ENCODE measurements at places on chromosomes 3 and 15.

DNA sequence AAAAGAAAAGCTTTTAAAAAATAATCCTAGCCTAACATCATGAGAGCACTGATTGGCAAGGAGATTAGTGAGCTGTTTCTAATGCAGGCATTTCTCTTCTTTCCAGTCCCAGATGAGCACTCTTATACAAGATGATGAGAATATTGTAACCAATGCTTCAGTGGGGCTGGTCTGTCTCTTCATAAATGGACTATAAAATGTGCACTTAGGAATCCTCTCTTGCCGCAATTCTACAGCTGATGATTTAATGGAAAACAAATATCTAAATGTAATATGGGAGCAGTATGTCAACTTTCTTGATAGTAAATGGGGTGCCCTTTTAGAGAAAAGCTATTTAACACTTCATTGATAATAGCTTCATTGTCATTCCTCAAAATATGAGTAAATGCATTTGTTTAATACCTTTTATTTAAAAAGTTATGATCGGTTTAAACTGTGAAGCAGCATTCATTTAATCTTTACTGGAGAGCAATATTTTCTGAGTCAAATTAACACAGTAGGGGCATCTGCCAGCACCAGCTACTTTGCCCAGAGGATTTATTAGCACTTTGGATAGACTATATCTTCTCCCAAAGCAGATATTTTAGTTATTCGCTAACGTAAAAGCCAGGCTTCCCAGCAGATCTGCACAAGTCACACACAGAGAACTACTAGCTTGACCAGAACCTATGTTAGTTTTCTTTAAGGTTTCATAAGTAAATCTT is 985.9 kb downstream of the DIPK2A start:
- no peak for DNase-seq

DNA sequence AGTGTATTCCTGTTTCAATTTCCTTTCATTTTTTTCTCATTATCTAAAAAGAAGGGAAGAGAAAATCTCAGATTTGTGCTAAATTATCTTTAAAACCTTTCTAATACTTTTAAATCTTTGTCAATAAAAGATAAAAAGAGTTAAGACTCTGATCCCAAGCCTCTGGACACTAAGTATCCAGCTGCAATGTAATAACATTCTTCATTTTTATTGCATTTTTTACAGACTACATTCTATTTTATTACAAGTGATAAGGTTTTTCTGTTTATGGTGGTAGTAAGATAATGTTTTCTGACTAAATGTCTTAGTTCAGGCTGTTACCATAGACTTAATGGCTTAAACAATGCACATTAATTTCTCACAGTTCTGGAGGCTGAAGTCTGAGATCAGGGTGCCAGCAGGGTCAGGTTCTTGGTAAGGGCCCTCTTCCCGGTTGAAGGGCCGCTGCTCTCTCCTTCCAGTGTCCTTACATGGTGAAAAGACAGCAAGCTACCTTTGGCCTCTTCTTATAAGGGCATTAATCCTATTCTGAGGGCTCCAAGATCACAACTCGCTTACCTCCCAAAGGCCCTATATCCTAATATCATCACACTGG is 19.7 kb downstream of the KCNAB1 start:
- no peak for DNase-seq

- DNase-seq: no peak
These were observed 70.5 kb upstream of the BOC start for GRCh38 chr3:113140876-113141275.

DNA sequence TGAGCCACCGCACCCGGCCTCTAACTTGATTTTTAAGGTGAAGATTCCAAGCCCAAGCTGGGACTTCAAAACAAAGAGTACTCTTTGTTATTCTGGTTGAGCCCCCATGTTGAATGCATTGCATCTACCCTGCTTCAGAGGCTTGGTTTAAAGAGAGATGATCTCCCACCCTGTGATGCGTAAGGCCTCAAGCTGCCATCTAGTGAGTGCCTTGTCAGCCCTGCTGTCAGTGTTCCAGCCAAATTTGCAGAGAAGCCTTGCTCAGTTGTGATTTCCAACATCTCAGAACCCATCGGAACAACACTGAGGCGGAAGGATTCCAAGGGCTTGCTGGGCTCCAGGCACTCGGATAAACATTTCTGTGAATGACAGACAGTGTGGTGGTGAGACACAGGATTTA is 210.7 kb upstream of the RGMA start:
- DNase-seq: no peak

DNA sequence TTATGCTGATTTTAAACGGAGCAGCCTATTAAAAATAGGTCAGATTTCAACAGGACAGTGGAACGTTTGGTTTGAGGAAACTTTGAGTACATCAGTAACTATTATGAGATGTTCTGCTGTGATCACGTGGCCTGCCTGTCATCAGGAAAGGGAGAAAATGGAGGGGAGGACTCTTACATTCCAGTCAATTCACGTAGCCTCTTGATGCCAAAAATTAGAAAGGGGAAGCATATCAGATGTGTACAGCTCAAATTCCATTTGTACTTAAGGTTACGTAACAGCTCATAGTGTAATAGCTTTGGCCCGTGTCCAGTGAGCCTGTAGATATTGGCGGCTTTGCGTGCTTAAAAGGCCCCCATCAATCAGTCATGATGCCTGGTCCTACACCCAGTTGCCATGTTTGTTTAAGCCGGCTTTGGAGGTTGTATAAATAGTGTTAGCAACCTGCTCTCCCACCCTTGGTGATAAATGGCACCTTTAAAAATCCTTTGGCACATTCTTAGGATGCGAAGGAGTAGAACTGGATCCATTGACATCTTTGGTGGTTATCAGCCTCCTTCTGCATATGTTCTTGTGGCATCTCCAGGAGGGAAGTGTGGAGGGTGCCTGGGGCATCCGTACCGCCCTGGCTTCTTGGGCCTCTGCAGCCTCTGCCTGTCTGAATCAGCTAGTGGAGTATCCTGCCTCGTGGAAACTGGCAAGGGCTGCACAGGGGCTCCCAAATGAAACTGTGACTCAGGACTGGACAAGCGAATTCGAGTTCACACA is 163.9 kb downstream of the THSD4 start:
- DNase-seq: no peak

- no peak for DNase-seq
These were observed 9.0 kb upstream of the ATP13A5 start for GRCh38 chr3:193387596-193387995.

DNA sequence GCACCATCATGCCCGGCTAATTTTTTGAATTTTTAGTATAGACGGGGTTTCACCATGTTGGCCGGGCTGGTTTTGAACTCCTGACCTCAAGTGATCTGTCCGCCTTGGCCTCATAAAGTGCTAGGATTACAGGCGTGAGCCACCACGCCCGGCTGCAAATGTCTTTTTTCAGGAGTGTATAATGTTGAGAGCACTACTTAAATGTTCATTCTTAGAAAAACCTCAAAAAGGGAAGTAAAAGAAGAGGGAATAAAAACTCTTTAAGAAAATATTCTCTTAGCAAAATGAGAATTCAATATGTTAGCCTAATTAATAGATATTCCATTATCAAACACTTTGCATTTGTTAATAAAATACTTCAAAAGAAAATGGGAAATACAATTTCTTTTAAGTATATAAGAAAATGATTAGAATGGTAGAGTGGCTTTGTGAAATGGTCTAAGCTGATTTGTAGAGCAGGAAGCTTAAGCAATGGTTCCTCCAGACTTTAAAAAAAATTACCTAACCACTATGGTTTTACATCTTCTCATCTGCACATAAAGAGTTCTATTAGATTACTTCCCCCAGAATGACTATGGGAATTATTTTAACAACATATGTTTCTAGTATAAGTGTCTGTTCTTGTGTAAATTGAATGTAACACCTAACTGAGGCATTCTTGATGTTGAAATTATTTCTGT is 226.7 kb upstream of the ALCAM start:
- no peak for DNase-seq

DNA sequence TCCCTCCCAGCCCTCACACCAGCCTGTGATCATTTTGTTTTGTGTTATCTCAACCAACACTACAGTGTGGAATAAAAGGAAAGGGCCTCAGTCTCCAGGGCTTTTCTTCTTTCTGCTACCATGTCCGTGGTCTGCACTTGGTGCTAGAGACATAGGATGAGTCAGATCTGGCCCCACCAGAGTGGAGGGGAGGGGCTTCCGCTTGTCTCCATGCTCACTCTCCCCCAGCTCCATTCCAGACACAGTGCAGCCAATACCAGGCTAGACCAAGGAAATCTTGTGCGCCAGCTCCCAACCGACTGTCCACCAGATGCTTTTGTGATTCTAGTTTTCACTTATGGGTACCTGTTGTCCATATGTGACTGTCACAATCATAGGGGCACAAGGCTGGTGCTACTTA is 51.9 kb upstream of the TMEM115 start:
- no peak for DNase-seq

GRCh38 chr3:112233083-112233482 is 60.9 kb downstream of the SLC9C1 start:
- DNase-seq: no peak

DNA sequence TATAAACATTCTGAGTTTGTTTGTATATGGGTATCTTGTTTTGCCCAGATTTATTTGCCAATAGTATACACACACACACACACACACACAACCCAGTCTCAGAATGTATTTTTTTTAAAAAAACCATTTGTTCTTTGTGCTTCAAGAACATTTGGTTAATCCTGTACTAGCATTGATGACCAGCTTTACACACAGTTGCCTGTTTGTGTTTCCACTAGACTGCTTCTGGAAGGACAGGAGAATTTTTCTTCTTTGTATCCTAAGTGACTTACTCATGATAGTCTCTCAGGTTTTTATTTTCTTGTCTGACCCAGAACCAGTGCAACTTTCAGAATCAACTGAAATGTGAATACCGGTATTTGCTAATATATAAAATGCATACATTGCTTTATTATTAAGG is 40.5 kb downstream of the U2SURP start:
- no peak for DNase-seq

- no peak for DNase-seq
These were observed 101.3 kb downstream of the NR2F2 start for GRCh38 chr15:96431786-96432185.

DNA sequence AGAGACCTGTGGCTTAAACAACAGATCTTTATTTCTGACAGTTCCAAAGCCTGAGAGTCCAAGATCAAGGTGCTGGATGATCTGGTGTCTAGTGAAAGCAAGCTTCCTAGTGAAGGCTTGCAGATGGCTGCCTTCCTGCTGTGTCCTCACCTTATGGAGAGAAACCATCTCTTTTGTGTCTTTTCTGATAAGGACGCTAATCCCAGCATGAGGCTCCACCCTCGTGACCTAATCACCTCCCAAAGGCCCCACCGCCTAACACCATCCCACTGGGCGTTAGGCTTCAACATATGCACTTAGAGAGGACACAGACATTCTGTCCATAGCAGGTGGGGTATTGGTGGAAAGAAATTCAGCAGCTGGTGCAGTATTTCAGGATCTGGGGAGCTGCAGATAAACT is 19.8 kb upstream of the LYSMD4 start:
- DNase-seq: no peak

- DNase-seq: no peak
These were observed 26.6 kb downstream of the CLDN18 start for GRCh38 chr3:138036572-138036971.

DNA sequence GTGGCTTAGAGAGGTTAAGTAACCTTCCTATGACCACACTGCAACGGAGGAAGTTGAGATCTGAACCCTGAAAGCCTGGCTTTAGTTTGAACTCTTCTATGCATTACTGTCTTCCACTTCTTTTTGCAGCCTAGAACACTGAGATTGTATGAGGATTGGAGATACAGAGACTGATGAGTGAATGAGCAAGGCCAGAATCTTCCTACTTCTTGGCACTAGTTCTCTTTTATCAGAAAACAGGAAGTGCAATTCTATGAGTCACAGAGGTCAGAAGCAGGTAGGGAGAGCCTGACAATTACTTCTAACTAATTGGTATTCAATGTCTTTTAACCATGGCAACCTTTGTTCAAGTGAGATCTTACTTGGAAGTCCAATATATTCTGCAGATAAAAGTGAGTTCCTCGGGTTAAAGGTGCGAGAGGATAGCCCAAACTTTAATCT is 219.0 kb downstream of the SHQ1 start:
- no peak for DNase-seq

DNA sequence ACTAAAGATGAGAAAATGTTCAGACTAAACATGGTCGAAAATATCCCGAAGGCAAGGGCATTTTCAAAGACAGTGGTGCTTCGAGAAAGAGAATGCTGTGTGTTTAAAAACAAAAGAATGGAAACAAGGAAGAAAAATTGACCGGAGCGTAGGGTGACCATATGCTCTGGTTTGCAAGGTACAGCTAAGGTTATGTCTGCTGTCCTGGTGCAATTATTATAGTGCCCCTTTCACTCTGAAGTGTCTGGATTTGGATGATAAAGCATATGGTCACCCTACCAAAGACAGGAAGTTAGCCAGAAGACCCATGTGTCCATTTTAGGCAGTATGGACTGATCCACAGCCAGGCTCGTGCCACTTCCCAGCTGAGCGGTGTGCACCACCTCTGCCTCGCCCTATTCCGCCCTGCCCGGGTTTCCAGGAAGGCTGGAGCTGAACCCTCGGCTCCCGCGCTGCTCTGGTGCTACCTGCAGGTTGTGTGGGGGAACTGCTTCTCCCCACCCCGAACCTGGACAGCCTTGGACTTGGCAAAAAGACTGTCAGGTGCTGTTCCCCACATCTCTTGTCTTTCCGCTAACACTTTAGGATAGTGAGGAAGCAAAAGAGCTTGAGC is 25.2 kb downstream of the GOLGA6D start:
- no peak for DNase-seq

DNA sequence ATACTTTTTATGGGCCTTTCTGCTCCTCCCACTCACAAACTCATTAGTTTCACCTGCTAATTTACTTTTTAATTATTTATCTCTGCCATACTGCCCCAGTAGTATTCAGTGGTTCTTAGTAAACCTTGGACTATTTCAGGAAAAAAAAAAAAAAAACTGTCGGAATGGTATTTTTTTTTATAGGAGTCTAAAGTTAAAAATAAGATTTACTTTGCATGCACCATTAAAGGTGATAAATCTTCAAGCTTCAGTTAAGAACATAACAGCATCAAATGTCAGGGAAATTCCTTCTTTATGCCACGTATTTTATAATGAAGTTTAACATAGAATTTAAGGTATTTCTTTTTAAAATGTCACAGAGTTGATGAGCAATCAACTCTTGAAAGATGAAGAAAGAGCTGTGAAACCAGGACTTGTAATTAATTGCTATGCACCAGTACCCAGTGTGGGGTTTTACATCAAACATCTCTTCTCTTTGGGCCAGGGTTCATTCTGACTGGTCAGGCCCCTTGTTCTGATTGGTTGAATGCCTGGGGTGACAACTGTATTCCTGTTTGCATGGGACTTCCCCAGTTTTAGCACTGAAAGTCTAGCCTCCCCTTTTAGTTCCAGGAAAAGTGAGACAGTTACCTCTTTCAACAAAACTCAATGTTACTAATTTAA is 40.3 kb upstream of the PTPRG start:
- no peak for DNase-seq

DNA sequence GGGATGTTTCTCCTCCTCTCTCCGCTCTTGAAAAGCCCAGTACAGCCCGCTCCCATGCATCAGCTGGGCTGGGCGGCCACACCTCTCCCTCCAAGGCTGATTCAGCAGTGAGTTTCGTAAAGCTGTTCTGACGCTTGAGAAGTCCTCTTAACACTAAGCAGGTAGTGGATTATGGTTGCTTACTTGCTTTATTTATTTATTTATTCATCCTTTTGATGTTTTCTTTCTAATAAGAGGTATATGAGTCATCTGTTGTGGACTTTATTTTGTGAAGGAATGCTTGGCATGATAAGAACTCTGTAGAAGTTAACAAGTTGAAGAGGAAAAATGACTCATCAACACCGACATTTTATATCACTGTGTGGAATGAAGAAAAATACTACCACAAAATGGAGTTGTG is 285.0 kb downstream of the SQOR start:
- DNase-seq: no peak

- no peak for DNase-seq
These were observed 660.8 kb upstream of the UBE2E2 start for GRCh38 chr3:22542311-22542710.

GRCh38 chr3:14305324-14305723 is 97.1 kb upstream of the SLC6A6 start:
- DNase-seq: no peak
